ENCODE measurements at places on chromosomes 7 and 10.

- DNase-seq: no peak
Observed at GRCh38 chr10:18136073-18136791, 4.0 kb upstream of the CACNB2 start.

DNA sequence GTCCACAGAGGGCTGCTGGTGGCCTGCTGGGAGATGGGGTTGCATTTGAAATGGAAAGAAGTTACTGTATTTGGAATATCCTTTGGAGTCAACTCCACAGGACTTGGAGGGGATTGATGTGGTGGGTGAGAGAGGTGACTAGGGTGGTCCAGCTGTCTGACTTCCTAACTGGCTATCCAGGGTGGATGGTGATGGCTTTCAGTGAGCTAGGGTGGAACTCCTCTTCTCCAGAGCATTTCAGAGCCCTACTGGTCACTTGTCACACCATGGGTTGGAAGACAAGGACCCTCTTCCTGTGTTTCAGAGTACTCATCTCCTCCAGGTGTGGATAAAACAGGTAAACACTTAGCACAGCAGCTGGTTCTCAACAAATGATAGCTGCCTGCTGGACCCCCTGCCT, 3.3 kb upstream of the ADAMTS14 start:
- no peak for DNase-seq

DNA sequence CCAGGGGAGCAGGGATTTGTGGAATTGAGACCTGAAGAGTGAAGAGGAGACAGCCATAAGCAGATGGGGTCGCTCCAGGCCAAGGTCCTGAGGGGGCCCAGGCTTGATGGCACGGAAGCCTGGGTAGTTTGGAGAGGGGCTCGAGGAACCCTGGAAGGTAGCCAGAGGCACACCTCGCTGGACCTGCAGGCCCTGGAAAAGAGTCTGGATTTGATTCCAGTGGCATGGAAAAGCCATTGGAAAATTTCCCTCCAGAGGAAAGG, 31.8 kb downstream of the CXCL12 start:
- no peak for DNase-seq

GRCh38 chr10:88293073-88293472, 290.0 kb downstream of the RNLS start:
- DNase-seq: no peak

GRCh38 chr7:26199301-26200037, 1.1 kb downstream of the HNRNPA2B1 start:
- no peak for DNase-seq

GRCh38 chr7:47128700-47129099, 453.2 kb downstream of the TNS3 start:
- no peak for DNase-seq

- no peak for DNase-seq
Observed at GRCh38 chr10:12712293-12712983, 289.1 kb downstream of the CCDC3 start.

- no peak for DNase-seq
Observed at GRCh38 chr10:52032681-52033629, 281.1 kb upstream of the DKK1 start.

DNA sequence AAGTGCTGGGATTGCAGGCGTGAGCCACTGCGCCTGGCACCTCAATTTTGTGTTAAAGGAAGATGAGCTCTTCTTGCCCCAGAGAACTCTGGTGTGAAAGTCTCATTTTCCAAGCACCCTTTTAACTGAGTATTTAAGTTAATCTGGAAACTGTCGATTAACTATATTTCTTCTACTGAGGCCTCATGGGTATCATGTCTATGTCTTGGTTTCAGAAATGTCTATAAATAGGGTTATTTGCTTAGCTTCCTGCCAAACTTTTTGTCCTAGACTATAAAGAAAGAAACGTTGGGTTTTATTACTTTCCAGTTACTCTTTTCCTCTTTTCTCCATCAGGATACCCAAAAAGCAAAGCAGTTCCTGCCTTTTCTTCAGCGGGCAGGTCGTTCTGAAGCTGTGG, 102.4 kb downstream of the LRRC4 start:
- DNase-seq: no peak

DNA sequence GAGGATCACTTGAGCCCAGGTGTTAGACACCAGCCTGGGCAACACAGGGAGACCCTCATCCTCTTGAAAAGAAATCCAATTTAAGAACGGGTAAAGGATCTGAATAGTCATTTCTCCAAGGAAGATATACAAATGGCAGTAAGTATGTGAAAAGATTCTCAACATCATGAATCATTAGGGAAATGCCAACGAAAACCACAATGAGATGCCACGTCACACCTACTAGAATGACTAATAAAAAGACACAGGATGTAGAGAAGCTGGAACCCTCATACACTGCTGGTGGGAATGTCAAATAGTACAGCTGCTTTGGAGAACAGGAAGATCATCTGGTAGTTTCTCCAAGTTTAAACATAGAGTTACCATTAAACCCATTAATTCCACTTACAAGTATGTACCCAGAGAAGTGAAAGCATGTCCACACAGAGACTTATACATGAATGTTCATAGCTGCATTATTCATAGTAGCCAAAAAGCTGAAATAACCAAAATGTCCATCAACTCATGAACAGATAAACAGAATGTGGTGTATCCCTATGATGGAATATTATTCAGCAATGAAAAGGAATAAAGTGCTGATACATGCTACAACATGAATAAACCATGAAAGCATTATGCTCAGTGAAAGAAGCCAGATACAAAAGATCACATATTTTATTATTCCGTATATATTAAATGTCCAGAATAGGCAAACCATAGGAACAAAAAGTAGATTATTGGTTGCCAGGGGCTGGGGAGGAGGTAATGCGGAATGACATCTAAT, 13.1 kb upstream of the ZMIZ2 start:
- DNase-seq: no peak

DNA sequence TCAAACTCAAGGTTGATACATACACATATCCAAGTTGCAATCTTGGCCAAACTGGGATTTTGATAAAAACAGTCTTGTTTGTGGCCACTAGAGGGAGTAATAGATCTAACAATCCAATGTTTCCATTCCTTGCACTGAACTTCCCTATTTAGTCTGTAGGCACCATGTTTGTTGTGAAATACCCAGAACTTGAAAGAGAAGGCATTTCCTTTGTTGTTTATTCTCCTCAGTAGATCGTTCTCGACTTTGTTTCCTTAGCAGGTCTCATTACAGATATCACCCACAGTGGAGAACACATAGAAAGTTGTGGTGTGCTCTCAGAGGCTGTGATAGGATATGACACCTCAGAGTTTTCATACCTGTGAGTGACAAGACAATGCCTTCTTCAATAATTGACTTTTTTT, 70.3 kb upstream of the MXI1 start:
- peak; percentile 24 for DNase-seq

- DNase-seq: peak; percentile 14
Observed at GRCh38 chr10:30284865-30285594, 64.0 kb downstream of the MTPAP start.

DNA sequence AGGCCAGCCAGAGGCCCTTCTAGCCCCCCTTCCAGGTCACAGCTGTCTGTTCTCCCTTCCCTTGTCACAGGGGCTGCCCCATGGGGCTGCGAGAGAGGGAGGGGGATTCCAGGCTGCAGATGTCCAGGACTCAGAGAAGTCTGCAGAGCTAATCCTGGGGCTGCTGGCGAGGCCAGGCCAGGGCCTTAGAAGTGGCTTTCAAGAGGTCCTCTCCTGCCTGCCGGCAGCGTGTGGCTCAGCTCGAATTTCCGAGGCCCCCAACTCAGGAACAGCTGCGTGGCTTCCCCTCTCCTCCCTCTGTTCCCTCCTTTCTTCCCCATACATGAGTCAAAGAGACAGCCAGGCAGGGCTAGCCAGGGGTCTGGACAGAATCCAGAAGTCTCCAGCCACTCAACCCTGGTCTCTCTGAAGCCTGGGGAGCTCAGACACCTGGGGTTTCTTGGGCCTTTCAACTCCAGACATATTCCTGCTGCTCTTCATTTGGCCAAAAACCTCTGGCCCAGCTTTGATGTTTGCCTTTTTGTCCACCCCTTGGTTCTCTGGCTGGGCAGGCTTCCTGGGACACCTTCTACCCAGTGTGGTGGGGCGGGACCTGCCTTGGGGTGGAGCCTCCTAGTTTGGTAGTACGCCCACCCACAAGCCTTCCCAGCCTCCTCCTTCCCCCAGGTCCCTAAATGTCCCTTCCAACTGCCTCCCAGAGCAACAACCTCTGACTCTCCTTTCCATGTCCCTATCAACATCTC, 21.8 kb upstream of the EIF5AL1 start:
- DNase-seq: no peak

GRCh38 chr10:109624939-109625338, 298.4 kb downstream of the XPNPEP1 start:
- no peak for DNase-seq

DNA sequence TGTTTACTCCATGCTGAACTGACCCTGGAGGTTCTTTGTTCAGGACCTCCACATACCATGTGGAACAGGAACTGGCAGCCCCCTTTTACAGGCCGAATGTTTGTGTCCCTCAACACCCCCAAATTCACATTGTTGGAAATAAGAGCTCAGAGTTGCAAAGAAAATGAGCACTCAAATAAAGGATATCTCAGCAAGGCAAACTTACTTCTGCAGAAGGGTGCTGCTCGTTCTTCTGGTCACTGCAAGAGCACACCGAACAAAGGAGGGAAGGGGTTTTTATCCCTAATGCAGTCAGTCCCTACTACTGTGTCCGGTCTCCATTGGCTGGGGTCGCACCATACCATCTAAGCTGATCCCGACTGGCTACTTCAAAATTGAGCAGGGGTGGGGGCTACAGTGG, 68.1 kb downstream of the PYROXD2 start:
- DNase-seq: no peak

DNA sequence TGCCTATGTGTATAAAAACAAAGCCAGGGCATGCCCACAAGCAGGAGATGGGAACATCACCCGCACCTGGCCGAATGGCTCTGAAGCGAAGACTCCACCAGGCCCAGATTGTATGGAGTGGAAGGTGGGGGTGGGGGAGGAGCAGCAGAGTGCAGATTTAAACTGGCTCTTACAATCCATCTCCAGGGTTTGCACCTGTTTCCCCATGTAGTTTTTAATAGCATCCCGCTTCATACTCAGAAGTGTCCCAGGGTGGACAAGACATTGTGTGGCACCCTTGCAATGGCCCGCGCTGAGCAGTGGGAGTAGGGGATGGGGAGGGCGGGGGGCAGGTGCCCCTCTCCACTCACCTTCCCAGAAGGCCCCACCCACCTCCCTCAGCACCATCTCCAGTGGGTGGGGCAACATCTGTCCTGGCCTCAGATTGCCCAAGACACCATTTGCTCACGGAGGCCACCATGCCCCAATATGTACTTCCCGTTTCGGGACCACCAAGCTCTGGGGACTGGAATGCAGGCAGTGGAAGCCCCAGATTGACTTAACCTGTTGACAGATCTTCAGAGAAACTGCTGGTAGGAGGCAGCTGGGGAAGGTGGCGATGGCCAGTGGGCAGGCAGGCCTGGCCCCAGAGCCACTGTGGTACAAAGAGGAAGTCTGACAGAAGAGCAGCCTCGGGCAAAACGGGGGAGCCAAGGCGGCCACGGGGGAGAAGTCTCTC, 23.0 kb downstream of the VSIR start:
- no peak for DNase-seq

DNA sequence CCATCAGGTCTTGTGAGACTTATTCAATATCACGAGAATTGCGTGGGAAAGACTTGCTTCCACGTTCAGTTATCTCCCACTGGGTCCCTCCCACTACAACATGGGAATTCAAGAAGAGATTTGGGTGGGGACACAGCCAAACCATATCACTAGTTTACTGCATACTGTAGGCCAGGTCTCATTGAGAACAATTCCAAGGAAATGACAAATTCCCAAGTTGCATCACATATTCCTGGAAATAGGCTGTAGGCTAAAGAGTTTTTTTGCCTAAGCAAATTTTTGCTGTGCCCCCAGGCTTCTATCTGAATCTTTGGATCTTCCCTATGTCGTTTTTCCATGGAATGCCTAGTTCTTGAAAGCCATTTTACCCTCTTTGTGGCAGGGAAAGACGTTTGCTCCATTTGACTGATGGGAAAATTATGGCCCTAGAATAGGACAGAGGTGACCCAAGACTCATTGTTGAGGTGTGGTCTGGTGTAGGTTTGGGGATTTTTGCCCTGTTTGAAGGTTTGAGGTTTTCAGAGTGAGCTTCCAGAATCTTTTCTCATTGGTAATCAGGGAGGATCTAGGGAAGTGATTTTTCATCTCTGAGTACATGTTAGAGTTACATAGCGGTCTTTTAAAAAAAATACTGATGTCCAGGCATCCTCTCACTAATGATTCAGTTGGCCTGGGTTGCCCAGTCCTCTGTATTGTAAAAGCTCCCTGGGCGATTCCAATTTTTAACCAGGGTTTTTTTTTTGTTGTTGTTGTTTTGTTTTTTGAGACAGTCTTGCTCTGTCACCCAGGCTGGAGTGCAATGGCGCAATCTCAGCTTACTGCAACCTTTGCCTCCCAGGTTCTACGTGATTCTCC, 44.4 kb downstream of the TACR2 start:
- no peak for DNase-seq

GRCh38 chr7:154832557-154833138, 170.3 kb downstream of the PAXIP1 start:
- peak; percentile 13 for DNase-seq

- peak; percentile 40 for DNase-seq
Observed at GRCh38 chr7:94510582-94511496, 1.2 kb downstream of the CASD1 start.

DNA sequence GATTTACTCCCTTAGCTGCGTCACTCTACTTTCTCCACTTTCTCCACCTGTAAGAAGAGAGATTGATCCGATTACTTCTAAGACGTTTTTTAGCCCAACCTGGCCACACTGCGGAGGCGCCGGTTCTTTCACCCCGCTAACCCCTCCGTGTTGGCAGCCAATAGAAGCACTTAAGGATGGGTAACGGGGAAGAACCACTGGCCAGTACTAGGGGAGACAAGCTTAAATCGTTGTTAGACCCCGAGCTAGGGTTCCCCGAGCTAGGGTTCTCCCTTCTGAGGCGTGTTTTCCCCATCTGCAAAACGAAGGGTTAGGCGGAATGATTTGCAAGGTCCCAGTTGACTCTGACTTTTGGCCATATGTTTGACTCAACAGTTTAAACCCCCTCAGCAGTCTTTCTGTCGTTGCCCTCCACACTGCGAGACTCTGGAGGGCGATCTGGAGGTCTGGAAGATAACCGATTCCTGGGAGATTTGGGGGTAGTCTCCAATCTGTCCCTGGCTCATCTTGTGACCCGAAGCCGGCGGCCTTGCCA, 644 bp downstream of the UMAD1 start:
- no peak for DNase-seq

DNA sequence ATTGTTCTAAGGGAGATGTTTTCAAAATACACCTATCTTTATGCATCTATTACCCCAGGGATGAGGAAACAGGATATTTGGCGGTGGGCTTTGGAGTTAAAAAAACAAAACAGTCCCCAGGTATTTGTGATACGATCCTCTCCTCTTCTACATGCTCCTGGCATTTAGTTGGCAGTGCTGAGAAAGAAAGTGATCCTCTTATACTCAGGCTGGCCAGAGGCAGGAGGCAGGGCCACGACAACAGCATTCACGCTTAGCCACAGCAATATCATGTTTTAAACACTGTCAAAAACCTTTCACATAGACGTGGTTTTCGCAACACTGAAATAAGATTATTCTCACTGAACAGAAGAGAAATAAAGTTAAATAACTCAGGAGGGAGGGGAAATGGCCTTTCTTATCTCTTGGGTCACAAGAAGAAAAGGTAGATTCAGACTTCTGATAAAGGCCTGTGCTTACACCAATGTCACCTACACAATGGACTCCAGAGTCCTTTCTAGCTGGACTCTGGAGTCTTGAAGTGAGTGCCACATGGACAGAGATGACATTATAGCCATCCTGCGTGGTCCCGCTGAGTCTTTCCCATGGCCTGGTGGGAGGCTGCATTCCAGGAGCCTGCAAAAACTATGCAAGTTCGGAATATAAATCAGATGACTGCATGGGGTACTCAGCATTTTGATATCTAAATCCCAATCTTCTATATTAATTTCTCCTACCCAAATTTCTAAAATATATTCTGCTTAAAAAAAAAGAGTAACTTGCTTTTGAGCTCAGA, 88.7 kb downstream of the PIP4K2A start:
- DNase-seq: no peak

Data from H54 (cell line).